ENCODE measurements at places on chromosomes 2 and 18.

DNA sequence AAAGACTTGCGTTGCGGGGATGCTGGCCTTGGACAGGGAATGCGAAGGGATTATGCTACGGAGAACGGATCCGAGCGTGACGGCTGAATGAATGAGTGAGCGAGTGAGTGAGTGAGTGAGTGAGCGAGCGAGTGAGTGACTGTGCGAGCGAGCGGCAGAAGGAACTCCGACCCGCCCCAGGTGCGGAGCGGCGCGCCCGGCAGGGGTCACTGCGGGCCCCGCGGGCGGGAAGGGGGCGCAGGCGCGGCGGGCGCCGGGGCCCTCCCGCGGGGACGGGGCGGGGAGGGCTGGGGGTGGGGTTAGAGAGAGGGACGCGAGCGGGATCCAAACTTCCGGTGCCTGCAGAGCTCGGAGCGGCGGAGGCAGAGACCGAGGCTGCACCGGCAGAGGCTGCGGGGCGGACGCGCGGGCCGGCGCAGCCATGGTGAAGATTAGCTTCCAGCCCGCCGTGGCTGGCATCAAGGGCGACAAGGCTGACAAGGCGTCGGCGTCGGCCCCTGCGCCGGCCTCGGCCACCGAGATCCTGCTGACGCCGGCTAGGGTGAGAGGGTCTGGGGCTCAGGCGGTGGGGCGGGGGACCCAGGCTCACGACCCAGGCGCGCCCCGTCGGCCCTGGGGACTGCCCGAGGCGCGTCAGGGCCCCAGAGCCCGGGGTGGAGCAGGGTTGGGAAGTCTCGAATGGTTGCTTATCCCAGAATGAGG lies at the start of gene ITM2C:
ITM2C (plus strand) TSS at position 338 of the 702 bp plus-strand sequence; CDS start at position 422, 84 bp downstream.
- peak; percentile 47 for DNase-seq

DNA sequence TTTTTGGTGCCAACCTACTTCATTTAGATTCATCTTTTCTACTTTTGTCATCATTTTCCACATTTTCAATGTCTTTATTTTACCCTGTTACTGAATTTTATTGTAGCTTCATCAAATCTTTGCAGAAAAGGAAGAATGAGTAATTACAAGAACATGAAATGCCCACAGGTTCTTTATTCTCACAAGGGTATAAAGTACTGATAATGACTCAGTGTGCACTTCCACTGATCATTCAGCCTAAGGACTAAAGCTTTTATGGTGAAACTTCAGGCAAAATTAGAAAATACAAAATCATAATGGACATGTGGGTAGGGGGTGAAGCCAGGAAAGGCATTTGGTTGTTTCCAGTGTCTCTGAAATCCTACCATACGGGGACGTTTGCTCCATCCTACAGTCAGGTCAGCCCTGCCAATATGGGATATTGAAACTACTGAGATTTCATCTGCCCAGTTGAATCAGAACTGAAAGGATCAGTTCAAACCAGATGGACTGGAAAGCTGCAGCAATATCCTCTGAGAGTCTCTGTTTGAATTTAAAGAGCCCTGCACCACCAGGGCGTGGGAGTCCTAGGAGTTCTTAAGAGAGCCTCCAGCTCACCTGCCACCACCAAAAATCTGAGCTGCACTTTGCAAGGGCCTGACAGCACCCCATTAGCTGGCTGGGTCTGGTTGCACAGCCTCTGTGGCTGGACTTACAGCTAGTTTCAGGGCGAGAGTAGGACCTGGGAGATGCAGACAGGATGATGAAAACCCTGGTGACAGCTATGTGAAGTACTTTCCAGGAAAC lies 390.4 kb downstream of the CMPK2 start:
- DNase-seq = no peak

GRCh38 chr2:107719141-107719540 lies 107.6 kb upstream of the RGPD4 start:
- no peak for DNase-seq

DNA sequence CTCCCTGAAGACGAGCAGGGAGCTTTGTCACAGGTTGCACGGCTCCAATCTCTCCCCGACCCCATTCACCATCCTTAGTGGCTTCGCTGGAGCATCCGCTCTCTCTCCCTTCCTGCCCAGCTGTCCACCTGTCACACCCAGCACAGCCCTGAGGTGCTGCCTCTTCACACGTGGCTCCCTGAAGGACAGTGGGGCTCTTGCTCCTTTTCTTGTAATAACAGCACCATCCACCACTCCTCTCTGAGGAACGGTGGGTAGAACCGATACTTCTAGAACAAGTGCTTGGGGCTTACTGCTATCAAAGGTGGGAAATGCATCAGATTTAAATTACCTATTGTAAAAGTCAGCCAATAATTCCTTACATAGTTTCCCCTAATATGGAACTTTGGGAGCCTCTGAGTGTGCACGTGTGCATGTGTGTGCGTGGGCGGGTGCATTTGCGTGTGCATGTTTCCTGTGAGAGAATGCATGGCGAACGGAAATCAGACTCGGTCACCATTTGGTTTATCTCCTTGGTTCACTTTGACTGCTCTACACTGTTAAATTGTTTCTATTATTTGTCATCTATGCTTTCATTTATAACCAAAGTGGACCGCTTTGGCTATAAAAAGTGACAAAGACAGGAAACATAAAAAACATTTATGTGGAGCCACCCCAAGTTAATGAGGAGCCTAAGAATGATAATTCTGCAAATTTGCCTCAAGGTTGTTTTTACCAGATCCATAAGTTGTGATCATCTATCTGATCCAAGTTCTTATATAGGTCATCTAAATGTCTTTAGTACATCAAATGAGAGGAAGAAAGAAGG lies 39.1 kb downstream of the KLHL29 start:
- no peak for DNase-seq

DNA sequence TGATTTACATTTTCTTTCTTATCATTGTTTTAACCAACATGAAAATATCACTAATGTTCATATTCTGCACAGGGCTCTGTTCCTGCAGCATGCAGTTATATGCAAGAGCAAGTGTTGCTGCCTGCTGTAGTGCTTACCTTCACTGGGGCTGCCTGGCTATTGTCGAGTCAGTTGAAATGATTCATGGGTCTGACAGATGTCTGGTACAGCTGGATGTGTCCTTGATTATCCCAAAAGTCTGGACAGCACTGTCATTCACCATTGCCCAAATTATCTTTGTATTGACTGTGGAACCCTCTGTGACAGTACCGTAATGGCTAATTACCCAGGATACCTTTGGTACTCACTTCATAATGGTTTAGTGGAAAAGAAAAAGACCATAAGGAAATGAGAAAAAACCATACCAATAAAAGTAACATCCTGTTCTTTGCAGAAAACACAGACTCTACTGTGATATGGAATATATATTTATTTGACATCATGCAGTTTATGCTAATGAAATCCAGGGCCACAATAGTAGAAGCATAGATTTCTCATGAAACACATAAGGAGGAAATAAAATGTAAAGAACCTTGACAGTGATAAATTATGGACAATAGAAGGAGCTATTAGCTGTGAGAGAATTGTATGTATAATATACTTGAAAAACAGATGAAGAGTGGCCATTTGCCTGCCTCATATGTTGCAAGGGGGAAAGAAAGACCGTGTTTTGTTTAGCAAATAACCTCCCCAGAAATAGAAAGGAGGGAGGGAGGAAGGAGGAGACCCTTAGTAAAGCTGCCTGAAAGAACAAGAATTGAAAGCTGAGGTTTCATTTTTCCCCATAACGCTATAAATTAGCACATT lies 249.8 kb upstream of the ATP5MC3 start:
- no peak for DNase-seq
